ENCODE measurements at places on chromosomes 16 and 17. TPM values are rescaled to one million over a fixed set of nuclear protein-coding genes. Genes with fewer than 3 reads are reported as not detected.

GRCh38 chr17:45292696-45293412, 24.0 kb downstream of the MAP3K14 start:
- no peak for DNase-seq

- no peak for DNase-seq
Observed at GRCh38 chr16:81838794-81839193, 59.7 kb downstream of the PLCG2 start.

GRCh38 chr16:67538666-67539101, 10.1 kb downstream of the RIPOR1 start:
- DNase-seq, result no peak

DNA sequence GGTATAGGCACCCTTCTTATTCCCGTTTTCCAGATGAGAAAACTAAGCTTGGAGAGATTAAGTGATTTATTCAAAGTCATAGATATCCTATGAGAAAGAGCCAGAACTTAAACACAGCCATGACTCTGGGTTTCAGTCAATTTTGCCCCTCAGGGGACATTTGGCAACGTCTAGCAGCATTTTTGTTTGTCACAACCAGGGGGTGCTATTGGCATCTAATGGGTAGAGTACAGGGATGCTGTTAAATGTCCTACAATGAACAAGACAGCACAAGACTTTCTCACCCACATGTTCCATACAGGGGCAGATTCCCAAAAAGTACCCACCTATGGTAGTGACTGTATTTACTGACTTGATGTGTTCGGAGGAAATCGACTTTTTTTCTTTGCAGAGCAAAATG, 4.8 kb upstream of the SHISA9 start:
- DNase-seq, result no peak

GRCh38 chr16:74757349-74757748, 17.3 kb downstream of the FA2H start:
- no peak for DNase-seq

Gene HOXB6
- total RNA-seq, result not detected

Gene CRISPLD2
- total RNA-seq, result 2.7 TPM

Gene TERB1
- 0.31 TPM for total RNA-seq

Gene KRT36
- not detected for total RNA-seq
